Stimulated activated CD4-positive, alpha-beta T cell treated with anti-CD3 and anti-CD28 coated beads, TNF-alpha, amount 100 ng/mL, for 1 hour (primary cell): ENCODE measurements at places on chromosomes 5 and 9.

DNA sequence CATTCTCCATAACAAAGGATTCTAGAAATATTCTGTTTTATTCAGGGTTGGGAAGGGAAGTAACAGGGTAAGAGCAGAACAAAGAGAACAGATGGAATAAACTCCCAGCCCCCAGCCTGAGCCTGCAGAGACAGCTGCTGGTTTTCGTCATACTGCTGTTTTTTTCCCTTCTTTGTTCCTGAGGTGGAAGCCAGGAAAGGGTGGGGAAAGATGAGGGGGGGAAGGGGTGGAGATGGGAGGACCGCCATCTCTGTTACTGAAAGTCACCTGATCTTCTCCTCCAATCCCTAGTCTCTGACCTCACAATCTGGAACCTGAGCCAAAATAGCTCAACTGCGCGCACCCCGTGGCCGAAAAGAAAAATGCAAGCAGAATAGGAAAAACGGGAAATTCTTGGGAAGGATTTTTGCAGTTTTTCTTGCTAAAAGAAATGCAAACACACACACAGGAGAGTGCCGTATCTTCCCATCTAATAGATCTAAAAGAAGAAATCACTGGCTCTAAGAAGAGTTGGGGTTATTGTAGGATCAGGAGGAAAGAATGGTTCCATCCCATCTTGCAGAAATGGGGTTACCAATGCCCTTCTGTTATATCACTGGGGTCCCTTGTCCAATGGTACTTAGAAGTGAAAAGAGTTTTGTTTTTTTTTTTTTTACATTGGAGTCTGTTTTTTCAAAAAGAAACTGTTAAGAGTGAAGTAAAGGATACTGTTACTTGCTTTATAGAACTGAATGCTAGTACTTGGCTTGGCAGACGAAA is 57.9 kb downstream of the DIAPH1 start:
- DNase-seq: no peak

DNA sequence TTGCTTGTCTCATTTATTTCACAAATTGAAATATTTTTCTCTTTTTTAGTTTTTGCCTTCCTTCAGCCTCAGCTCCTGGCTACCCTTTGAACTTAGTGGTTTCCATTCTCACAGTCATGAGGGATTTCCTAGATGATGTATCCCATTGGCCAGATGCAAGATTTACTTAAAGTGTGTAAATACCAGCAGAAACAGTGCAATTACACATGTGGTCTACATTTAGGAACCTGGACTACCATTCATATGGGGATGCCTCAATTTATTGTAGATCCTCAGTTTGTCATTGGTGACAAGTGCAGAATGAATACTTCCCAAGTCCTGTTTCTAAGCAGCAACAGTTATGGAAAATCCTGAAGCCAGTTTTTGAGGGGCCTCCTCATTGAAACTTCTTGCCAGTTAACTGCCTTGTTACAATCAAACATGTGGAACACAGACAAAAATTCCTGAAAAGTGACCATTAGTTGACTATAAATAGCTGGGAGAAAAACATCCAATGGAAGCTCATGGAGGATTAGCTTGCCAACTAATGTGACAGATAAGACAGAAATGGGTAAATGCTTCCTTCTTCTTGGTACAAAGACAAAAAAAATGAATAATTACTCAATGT is 113.6 kb upstream of the FER start:
- DNase-seq: no peak

- DNase-seq: no peak
Observed at GRCh38 chr9:86281593-86282076, 703 bp downstream of the ISCA1 start.

DNA sequence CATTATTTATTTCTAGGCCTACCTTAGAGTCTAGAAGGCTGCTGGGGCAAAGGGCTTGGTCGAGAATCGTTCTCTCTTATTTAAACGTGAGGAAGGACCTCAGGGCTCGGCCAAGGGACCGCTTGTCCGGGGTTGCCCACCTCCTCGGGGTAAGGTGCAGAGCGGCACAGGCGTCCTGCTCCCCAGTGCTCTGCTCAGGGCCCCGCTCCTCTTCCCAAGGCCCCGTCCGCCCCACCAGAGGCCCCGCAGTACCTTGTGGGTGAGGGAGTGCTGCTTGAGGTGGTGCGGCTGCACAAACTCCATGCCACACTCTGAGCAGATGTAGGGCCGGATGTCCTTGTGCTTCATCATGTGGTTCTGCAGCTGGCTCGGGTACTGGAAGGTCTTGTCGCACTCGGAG is 47.3 kb downstream of the ZNF366 start:
- no peak for DNase-seq

GRCh38 chr5:141691867-141692532 is 10.0 kb upstream of the ARAP3 start:
- DNase-seq: peak; percentile 87

DNA sequence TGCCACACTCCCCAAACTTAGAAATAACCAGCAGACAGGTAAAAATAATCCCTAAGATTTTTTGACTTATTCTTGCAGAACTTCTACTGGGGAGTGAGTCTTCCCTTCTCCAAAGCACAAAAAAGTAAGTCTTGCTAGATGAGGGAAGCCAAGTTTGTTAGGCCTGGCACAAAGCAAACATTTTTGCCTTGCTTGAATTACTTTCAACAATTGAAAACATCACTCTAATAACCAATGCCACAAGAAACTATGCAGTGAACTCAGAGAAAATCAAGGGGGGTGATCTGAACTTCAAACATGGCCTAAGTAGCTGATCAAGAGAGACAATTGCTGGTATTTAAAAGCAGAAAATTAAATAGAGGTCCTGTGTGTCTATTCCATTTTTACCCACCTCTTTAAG is 123.6 kb upstream of the SLC1A3 start:
- no peak for DNase-seq

GRCh38 chr9:35930521-35930920 is 21.2 kb downstream of the SPAAR start:
- DNase-seq: no peak

GRCh38 chr5:9834871-9835770 is 205.0 kb upstream of the TAS2R1 start:
- no peak for DNase-seq

DNA sequence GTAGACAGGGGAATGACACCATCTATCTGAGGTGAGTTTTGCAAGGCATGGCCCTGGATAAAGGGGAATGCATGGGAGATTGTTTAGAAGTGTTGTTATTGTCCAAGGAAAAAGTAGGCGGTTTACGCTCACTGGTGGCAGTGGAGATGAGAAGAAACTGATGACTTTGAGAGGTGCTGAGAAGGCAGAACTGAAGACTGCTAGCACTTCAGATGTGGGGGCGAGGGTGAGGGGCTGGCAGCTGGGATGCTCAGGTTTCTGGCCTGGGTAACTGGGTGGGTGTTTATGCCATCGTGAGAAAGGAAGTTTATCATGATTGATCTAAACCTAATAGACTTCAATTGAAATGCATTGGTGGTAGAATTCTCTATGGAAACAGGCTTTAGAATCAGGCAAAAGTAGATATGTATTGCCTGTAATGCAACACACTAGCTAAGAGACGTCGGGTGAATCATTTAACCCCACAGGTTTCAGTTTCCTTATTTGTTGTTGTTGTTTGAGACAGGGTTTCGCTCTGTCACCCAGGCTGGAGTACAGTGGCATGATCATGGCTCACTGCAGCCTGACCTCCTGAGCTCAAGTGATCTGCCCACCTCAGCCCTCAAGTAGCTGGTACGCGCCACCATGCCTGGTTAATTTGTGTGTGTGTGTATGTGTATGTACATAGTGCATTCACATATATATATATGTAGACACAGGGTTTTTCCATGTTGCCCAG is 123.5 kb downstream of the SLC24A2 start:
- DNase-seq: no peak

- no peak for DNase-seq
Observed at GRCh38 chr5:64147849-64148441, 17.7 kb upstream of the RNF180 start.

GRCh38 chr9:134343637-134344036 is 17.4 kb downstream of the RXRA start:
- no peak for DNase-seq

DNA sequence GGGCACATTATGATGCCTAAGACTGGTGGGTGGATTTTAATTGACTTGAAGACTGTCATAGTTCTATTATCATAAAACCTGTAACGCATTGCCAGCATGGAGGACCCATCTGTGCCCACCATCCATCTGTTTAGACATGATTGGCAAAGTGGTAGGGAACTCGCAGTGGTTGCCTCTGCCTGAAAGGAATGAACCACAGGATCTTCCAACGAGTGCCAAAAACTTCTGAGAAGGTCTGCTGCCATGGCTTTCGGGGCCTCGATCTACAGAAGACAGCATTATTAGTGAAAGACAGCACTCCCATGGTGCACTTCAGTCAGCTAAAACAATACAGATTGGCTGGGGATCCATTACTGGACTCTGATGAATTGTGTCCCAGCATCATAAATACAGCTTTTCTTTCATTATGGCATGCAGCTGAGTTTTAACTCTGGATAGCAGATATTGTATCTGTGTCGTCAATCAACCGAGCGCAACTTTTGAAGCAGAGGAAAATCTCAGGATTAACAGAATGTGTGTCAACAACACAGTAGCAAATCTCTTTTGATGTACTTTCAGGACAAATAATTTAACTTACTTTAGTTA is 74.3 kb downstream of the ZDHHC21 start:
- DNase-seq: no peak

DNA sequence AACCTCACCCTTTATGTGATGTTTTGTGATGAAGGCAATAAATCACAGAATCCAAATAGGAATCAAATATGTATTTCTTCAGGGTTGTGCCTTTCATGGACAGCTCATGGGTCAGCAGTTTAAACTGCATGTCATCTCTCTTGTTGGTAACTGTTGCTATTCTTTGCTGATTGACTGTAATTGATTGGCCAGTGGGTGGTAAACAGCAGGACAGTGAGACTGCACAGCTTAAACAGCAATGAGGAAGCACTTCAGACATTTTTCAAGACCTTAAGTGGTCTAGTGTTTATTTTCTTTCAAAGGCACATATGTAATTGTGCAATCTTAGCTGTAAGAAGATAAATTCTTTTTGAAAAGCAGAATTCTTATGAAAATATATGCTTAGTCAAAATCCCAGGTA is 260.5 kb downstream of the COX7C start:
- DNase-seq: no peak

GRCh38 chr9:127965953-127966352 is 14.8 kb downstream of the EEIG1 start:
- DNase-seq: no peak

GRCh38 chr5:151264113-151264512 is 11.1 kb downstream of the GM2A start:
- DNase-seq: no peak

DNA sequence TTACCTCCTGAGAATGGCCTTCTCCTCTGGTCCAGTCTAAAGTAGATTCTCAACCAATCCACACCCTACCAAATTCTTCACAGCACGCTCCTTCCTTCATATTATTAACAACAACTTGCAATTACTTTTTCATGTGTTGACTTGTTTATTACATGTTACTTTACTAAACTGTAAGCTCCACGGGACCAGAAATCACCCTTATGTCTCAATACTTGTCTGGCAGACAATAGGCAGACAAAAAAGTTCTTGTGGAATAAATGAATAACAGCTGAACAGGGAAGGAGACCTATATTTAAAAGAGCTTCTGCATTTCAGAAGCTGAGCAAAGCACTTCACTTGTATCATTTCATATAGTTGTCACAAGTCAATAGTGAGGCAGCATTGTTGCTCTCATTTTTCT is 5.7 kb upstream of the WWC1 start:
- DNase-seq: no peak

GRCh38 chr9:135969064-135969683 is 8.0 kb upstream of the UBAC1 start:
- DNase-seq: no peak

- no peak for DNase-seq
Observed at GRCh38 chr9:91222457-91222856, 139.3 kb downstream of the AUH start.

GRCh38 chr5:151448038-151448985 is 909 bp downstream of the SLC36A1 start:
- DNase-seq: no peak

GRCh38 chr5:83866181-83866580 is 145.5 kb upstream of the HAPLN1 start:
- no peak for DNase-seq

DNA sequence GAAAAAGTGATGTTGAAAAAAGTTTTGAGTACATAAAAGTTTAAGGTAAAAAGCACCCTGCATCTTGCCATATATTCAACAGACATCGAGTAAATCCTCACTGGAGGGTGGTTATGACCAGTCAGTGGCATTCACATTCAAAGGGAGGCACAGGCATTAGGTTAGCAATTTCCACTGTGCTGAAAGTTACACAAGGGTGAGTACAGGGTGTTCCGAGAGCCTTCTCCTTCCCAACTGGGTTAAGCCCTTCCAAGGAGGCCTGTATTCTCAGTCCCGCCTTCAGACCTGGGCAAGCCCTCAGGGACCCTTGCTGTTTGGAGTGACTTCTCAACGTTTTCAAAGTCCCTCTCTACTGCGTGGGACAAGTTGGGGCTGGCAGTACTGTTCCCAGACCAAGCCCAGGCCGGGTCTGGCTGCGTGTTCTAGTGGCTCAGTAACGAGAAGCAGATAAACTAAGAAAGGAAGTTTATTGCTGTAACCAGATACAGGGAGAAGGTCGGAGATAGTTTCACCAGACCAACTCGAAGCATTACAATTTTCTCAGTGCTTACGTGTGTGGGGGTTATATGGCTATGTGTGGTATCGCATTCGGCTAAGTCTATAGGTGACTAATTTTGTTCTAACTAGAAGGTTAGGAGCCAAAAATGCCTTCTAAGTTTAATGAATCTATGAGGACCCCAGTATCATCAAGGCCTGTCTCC is 13.0 kb upstream of the SETX start:
- no peak for DNase-seq

- no peak for DNase-seq
Observed at GRCh38 chr5:57445006-57445704, 37.5 kb downstream of the ACTBL2 start.

- DNase-seq: no peak
Observed at GRCh38 chr5:120632430-120632829, 168.3 kb downstream of the PRR16 start.

GRCh38 chr5:77629509-77630113 is 8.9 kb downstream of the OTP start:
- DNase-seq: no peak

DNA sequence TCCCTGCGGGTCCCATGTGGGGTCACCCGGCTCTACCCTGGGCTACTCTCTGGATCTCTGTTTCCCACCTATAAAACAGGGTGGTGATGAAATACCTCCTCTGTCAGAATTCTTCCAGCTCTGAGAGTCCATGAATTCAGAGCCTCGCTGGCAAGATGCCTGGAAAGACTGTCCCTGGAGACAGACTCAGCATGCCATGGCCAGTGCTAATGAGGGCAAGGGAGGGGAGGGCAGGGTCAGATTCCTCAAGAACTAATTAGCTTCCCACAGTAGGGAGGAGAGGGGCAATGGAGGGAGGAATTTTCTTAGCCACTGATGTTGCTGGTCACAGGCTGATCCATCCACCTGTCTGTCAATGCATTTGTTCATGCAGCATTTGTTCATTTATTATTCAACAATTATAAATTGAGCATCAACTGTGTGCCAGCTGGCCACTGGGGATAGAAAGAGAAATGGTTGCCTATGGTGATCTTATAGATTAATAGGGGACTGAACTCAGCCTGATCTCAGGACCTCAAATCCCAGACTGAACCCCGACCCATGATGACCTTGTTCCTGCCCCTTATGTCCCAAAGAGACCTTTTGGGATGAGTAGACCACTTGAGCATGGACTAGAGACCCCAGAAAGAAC is 4.7 kb downstream of the SYNPO start:
- no peak for DNase-seq

- no peak for DNase-seq
Observed at GRCh38 chr9:4223312-4223833, 76.5 kb downstream of the GLIS3 start.

GRCh38 chr5:138139781-138140090 is 508 bp upstream of the NME5 start:
- DNase-seq: no peak

GRCh38 chr5:132022737-132023136 is 11.3 kb upstream of the ACSL6 start:
- DNase-seq: no peak
